Activated naive CD4-positive, alpha-beta T cell treated with Interleukin-2 at 50 U/mL for 16 hours (primary cell): ENCODE measurements at places on chromosomes 4 and X.

GRCh38 chr4:136749989-136750388 is 782.3 kb downstream of the PCDH18 start:
- DNase-seq: no peak

DNA sequence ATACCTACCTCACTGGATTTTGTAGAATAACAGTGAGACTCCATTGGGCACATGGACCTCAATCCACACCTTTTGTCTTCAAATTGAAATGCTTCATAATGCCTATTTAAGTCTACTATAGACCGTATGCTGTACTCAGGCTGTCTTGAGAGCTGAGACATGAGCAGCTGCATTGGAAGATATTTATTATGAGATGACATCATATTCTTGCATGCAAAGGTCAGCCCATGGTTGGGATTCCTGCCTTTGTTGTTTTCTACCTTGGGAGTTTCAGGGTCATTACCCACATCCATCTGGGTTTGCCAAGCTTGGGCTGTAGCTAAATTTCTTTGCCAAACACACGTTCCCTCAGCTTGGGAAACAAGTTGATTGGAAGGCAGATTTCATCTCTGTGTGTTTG is 33.2 kb upstream of the MAMLD1 start:
- no peak for DNase-seq

DNA sequence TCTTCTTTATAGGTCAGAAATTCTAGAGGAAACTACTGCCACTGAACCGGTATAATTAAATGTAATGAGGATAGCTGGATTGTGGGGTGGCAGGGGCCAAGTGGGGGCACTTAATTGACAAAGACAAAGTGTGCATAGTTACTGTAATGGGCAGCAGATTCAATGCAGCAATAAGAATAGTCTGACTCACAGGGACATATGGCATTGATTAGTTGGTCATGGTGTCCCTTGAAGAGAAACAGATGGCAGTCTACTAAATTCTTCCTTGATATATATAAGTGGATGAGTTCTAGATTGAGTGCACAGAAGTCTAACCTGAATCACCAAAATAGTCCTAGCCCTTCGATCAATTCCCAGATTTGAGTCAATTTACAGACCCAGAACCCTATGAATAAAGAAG is 31.6 kb downstream of the ETDC start:
- no peak for DNase-seq

- no peak for DNase-seq
Measured at GRCh38 chr4:151792995-151793394, 32.2 kb upstream of the GATB start.

- no peak for DNase-seq
Measured at GRCh38 chr4:168800926-168801325, 209.1 kb downstream of the CBR4 start.

- peak; percentile 11 for DNase-seq
Measured at GRCh38 chr4:143514497-143514896, 995 bp downstream of the SMARCA5 start.

DNA sequence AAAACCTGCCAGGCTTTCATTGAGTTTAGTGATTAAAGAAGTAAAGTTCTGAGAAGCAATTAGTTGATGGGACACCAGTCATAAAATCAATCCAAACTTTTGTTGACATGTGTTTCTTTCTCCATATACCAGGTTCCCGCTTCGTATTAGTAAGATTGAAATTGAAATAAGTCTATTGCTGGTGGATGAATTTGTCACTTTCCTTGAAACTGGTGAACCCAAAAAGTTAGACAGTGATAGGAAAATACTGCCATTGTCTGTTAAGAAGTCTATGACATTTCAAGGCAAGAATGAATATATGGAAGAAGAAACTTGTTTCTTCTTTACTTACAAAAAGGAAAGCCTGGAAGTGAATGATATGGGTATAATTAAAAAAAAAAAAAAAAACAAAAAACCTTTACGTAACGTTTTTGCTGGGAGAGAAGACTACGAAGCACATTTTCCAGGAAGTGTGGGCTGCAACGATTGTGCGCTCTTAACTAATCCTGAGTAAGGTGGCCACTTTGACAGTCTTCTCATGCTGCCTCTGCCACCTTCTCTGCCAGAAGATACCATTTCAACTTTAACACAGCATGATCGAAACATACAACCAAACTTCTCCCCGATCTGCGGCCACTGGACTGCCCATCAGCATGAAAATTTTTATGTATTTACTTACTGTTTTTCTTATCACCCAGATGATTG is at the start of gene CD40LG:
Gene CD40LG (plus strand): TSS at position 482 of the 684 bp plus-strand sequence. CDS start 91 bp downstream, at position 573.
- DNase-seq: peak; percentile 49

- no peak for DNase-seq
Measured at GRCh38 chr4:102061133-102061532, 270.6 kb downstream of the BANK1 start.

- no peak for DNase-seq
Measured at GRCh38 chr4:94352996-94353395, 10.4 kb upstream of the HPGDS start.
